NCI-H2029 treated with DMSO at 0.1 percent for 48 hours (cell line): ENCODE measurements at places on chromosomes 1 and 21.

- no peak for DNase-seq
Measured at GRCh38 chr1:51863384-51863783, 15.1 kb downstream of the NRDC start.

- DNase-seq: no peak
Measured at GRCh38 chr1:84402060-84402459, 3.8 kb downstream of the DNASE2B start.

GRCh38 chr1:21229246-21230000 is 52.7 kb upstream of the EIF4G3 start:
- DNase-seq: no peak

DNA sequence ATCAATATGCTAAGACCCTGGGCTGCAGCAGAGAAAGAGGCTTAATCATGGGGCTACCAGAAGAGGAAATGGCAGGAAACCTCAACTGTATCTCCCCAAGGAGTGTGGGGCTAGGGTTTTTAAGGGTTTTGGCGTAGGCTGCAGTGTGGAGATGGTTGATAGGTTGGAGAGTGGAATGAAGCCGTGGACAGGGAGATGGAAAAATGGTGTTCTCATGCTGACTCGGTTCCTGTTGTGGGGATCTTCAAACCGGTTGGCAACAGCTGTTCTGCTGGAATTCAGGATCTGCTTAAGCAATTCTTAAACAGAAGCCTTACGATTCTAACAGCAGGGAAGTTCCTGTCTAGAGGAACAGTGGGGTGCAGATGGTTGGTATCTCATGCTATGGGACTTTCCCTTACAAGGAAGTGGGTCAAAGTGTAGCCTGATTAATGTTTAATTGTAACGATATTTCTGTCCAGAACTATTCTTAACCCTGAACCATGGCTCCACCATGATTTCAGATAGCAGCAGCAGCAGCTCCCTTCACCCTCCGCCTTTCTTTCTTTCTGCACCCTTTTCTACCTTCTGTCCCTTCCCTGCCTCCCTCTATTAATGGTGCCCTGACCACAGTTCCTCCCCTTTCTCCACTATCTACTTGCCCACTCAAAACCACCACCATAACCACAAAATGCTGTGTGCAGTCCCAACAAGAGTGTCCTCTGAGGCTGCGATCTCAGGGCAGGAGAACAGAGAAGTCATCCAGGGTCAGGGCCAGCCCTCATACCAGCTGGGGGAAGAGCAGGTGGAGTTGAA is 30.8 kb downstream of the RSPH1 start:
- DNase-seq: no peak

DNA sequence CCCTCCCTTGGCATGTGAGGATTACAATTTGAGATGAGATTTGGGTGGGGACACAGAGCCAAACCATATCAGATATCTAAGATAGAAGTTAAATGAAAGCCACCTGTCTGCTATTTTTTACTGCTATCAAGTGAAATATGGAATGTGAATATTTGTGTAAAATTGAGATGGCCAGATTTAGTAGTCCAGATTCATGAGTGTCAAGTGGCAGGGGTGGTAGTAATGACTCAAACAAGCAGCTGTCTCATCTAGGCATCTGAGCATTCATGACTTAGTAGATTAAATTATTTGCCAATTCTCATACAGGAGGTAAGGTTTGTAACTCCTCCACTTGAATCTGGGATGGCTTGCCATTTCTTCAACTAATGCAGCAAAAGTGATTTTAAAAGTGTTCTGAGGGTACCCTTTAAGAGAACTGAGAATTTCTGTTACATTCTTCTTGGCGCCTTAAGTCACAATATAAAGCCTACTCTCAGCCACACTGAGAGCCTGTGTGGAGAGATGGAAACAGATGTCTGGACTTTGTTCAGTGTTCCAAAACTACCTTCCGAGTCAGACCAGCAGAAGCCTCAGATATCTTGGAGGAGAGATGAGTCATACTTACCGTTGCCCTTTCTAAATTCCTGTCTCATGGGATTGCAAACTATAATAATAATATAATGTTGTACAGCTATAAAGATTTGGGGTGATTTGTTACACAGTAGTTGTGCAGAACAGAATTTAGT is 1065.6 kb upstream of the TMPRSS15 start:
- no peak for DNase-seq

DNA sequence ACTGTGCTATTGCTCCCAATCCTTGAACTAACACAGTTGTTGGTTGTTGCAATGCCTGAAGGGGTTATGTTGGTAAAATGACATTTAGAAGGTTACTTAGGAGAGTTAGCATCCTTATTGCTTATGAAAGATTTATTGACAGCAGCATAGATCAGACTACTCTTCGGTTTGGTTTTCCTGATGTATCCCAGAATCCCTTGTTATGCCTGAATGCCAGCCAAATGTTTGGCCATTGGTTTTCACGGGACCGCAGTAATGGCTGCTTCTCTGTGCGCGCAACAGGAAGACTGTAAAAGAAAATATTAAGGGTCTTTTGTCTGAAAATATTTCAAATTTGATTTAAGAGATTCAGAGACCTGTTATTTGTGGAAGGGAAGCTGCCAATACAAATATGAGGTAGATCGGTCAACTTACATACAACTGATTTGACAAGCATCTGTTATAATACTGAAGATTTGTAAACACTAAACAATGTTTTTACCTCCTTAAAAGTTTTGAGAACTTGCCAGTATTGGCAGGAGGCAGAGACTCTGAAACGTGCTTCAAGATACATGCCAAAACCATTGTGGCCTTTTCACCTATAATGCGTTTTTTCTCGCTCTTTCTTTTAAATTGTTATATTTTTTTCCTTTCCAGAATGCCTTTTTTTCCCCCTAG is 8.3 kb downstream of the NFIA start:
- DNase-seq: peak; percentile 84

DNA sequence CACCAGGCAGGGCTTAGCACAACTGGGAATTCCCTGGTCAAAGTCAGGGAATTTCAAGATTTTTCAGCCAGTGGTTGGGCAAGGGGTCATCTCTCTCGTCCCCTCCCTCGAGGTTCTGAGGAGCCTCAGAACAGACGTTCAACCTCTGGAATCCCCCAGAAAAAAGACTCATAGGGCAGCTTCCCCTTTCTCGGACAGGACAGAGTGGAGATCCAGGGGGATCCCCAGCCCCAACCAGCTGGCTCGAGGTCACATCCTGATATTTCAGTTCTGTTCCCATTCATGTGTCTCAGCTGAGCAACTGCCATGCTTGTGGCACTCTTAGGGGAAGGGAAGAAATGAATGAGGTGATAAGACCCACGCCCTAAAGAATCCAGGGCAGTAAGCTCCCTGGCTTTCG is 4.9 kb upstream of the LAD1 start:
- no peak for DNase-seq
